ENCODE measurements at places on chromosomes 6 and 20. TPM values are rescaled to one million over a fixed set of nuclear protein-coding genes. Genes with fewer than 3 reads are reported as not detected.

The FOXP4 gene
- 1.1 TPM for total RNA-seq

The CLPSL1 gene
- not detected for total RNA-seq

The BMP7 gene
- not detected for total RNA-seq

The ADGRB3 gene
- 0.16 TPM for total RNA-seq

The DEFB124 gene
- total RNA-seq = not detected

The PNPLA1 gene
- not detected for total RNA-seq

The C20orf202 gene
- not detected for total RNA-seq

The NR2E1 gene
- not detected for total RNA-seq

The GSTA3 gene
- total RNA-seq = 0.17 TPM

Data from bronchial smooth muscle cell (primary cell).